Body of pancreas (tissue), 4 donors: ENCODE measurements at places on chromosomes 4 and X. TPM values are rescaled to one million over a fixed set of nuclear protein-coding genes. Genes with fewer than 3 reads are reported as not detected.

The GJB1 gene
- total RNA-seq, result 31.4 TPM

The MAGEA6 gene
- total RNA-seq, result not detected

The SMR3B gene
- not detected for total RNA-seq

The UGT2B17 gene
- total RNA-seq, result not detected

GRCh38 chrX:11745881-11746280 lies 12.2 kb upstream of the MSL3 start:
- H3K27ac ChIP-seq, result no peak overlapping the region
- no peaks in the 10 kb centered on the region for H3K36me3 ChIP-seq
- no peaks in the 10 kb centered on the region for H3K27me3 ChIP-seq
- no peaks in the 10 kb centered on the region for H3K4me1 ChIP-seq
- no peak overlapping the region for H3K4me3 ChIP-seq

- H3K4me1 ChIP-seq, result no peaks in the 10 kb centered on the region
- H3K27ac ChIP-seq, result no peak overlapping the region
- no peaks in the 10 kb centered on the region for H3K27me3 ChIP-seq
- H3K36me3 ChIP-seq, result no peaks in the 10 kb centered on the region
- no peak overlapping the region for H3K4me3 ChIP-seq
Observed at GRCh38 chr4:167079762-167080161, 154.5 kb downstream of the SPOCK3 start.

DNA sequence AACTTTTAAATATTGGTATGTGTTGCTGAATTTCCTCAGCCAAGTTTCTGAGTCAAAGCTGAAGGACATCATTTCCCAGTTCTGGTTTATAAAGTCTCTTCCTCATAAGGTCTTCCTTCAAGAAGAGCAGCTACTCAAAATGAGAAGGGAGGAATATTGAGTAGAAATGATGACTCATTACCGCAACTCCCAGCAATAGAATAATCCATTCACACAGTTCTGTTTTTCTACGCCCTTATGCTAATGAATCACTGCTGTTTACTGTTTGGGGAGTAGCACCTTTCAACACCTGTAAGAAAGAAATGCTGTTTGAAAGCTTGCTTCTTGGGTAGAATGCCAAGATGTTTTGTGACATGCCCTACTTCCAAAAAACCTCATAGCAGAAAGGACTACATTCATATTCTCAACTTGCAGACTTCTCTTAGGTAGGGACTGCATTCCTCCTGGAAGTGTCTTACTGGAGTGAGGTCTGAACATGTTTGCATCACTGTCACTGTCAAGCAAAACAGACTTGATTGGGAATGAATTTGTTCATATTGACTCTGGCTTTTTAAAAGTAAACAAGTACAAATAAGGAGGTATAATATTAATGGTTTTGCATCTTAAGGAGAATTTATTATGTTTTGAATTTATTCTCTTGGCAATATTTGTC lies 147.2 kb upstream of the BANK1 start:
- H3K27me3 ChIP-seq, result no peaks in the 10 kb centered on the region
- no peaks in the 10 kb centered on the region for H3K4me1 ChIP-seq
- no peak overlapping the region for H3K4me3 ChIP-seq
- H3K27ac ChIP-seq, result no peak overlapping the region
- H3K36me3 ChIP-seq, result no peaks in the 10 kb centered on the region

- peaks cover 56% of the 10 kb centered on the region for H3K4me1 ChIP-seq
- DNase-seq, result peak; percentile 48
- H3K27me3 ChIP-seq, result no peaks in the 10 kb centered on the region
- H3K36me3 ChIP-seq, result no peaks in the 10 kb centered on the region
Observed at GRCh38 chr4:184473499-184474262, 669 bp downstream of the IRF2 start.

GRCh38 chrX:151985955-151986354 lies 11.5 kb upstream of the GABRE start:
- no peak overlapping the region for H3K27ac ChIP-seq
- H3K27me3 ChIP-seq, result no peaks in the 10 kb centered on the region
- no peak overlapping the region for H3K4me3 ChIP-seq
- peak; percentile 15 for DNase-seq
- no peaks in the 10 kb centered on the region for H3K4me1 ChIP-seq
- no peaks in the 10 kb centered on the region for H3K36me3 ChIP-seq

GRCh38 chrX:71997320-71997719 lies 86.7 kb downstream of the NHSL2 start:
- no peaks in the 10 kb centered on the region for H3K36me3 ChIP-seq
- H3K27me3 ChIP-seq, result no peaks in the 10 kb centered on the region
- H3K4me3 ChIP-seq, result no peak overlapping the region
- no peak for DNase-seq
- no peaks in the 10 kb centered on the region for H3K4me1 ChIP-seq

DNA sequence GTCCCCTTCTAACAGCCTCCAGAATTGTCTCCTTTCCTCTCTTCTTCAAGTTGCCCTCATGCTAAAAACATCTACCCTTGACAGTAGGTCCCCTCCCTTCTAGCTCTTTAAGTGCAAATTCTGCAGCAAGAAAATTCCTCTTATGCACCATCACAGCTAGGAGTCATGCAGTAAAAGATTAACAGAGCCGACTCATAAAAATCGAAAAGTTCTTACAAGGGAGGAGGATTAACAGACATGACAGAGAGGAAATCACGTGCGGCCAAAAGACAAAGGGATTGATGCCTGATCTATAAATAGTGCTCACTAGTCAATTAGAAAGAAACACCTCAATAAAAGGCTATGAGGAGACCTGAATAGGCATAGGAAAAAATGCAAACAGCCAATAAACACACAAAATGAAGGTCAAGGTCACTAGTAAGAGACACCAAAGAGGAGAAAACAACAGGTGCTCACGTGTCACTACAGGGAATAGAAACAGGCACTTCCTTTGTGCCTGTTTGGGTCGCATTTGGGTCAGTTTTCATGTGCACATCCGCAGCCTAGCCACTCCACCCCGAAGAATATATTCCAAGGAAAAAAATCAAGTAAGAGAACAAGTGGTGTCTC lies 3.4 kb downstream of the RNF212 start:
- peak overlapping the region; percentile 75 for H3K27ac ChIP-seq
- H3K4me1 ChIP-seq, result peaks cover 53% of the 10 kb centered on the region

DNA sequence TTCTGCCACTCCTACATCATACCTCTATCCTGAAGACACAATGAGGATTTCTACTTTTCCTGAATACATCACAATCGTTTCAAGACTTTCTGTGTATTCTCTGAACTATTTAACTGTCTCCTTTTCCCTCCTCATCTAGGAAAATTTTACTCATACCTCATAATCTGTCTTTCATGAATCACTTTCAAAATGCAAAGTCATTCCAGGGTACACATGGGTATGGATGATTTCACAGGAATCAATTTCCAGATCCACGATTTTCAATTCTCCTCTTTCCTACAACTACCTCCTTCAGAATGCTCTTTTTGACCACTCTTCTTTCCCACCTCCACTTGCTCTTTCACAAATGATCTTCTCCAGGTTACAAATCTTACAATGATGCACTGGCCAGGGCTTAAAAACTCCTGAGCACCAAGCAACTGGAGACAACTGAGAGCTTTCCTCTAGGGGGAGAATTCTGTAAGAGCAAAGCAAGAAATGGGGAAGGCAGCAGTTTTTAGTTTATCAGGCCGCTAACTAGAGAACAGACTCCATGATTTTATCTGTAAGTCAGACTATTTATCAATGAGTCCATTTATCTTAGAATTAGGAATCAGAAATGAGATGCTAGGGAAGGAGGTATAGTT lies 116.4 kb downstream of the PPP3CA start:
- no peaks in the 10 kb centered on the region for H3K27me3 ChIP-seq
- no peak for DNase-seq
- no peaks in the 10 kb centered on the region for H3K4me1 ChIP-seq
- no peaks in the 10 kb centered on the region for H3K36me3 ChIP-seq

GRCh38 chr4:111475666-111476065 lies 669.6 kb upstream of the FAM241A start:
- DNase-seq, result no peak
- no peaks in the 10 kb centered on the region for H3K27me3 ChIP-seq
- no peaks in the 10 kb centered on the region for H3K4me1 ChIP-seq
